Midbrain (tissue), 1 donor: ENCODE measurements at places on chromosomes 11 and 22.

- no peak for DNase-seq
These were observed 6.4 kb upstream of the BMAL1 start for GRCh38 chr11:13271060-13271693.

DNA sequence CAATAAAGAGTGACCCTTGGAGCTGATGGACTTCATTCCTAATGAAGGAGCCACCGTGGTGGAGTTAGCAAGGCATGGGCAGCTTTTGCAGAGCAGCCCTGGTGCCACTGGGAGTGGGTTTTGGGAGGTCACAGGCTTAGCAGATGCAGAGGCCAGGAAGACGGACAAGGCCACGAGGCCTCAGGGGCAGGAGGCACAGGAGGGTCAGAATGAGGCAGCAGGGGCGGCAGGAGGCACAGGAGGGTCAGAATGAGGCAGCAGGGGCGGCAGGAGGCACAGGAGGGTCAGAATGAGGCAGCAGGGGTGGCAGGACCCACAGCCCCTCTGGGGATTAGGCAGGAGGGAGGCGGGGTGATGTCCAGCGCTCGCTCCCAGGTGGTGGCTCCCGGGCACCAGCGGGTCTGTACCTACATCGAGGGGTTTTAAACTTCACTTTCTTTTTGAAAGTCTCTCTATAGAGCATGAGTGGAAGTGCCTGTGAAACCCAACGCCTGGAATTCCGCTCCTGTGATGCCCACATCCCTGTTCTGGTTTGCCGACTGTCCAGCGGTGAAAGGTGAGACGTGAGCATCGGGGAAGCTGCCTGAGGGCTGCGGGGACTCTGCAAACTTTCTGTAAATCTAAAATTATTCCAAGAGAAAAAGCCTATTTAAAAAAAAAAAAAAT lies 521.6 kb downstream of the BRD1 start:
- no peak for DNase-seq

- DNase-seq: no peak
These were observed 11.3 kb upstream of the ADORA2A start for GRCh38 chr22:24416095-24416494.

GRCh38 chr11:117819096-117820040 lies 5.2 kb downstream of the FXYD2 start:
- DNase-seq: peak; percentile 45

DNA sequence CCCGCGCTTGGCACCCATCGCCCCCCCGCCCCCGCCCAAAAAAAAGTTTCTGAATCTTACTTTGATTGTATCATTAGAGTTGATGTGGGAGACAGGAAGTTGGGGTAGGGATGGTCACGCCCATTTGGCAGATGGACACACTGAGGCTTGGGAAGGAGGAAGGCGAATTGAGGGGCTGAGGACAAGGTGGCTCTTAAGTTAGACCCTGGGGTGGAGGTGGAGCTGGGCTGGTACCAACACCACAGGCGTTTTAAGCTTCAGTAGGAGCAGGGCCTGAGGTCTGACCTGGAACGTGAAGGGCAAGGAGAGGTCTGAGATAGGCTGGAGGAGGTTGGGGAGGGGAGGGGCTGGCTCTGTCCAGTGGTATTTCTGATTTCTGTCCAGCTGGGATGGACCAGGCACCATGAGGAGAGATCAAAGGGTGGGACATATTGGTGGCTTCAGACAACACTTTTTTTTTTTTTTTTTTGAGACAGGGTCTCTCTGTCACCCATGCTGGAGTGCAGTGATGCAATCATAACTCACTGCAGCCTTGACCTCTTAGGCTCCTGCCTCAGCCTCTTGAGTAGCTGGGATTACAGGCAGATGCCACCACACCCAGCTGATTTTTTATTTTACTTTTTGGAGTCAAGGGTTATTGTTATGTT lies 799 bp upstream of the CDC42BPG start:
- no peak for DNase-seq

GRCh38 chr11:95231881-95232605 lies 1.0 kb upstream of the SESN3 start:
- peak; percentile 70 for DNase-seq

DNA sequence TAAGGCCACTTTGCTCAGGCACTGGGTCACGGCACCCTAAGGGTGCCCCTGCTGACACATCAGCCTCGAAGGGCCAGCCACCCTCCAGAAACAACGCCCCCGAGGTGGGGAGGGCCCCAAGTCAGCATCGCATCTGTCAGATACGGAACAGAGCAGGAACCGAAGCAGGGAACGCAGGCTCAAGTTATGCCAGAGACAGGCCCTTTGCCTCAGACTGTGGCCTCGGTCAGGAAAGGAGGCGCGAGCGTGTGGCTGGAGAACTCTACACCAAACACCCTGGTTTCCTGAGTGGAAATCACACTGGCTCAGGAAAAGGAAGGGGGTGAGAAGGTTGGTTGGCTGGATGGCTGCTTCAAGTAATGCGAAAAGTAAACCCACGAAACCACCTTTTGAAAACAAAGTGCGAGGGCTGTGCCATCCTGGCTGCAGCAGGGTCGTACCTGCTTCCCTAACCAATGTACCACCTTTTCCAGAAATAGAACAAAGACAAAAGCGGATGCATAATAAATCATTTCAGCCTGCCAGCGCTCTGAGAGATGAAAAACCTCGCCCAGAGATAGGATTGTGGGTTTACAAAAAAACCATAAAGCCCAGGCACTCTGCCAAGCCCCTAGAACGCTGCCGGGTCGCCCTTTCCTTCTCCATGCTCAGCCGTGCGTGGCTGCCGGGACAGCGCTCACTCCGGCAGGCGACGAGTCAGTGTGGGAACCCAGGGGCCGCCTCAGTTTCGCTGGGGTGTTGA lies 38.6 kb downstream of the TRMU start:
- no peak for DNase-seq

DNA sequence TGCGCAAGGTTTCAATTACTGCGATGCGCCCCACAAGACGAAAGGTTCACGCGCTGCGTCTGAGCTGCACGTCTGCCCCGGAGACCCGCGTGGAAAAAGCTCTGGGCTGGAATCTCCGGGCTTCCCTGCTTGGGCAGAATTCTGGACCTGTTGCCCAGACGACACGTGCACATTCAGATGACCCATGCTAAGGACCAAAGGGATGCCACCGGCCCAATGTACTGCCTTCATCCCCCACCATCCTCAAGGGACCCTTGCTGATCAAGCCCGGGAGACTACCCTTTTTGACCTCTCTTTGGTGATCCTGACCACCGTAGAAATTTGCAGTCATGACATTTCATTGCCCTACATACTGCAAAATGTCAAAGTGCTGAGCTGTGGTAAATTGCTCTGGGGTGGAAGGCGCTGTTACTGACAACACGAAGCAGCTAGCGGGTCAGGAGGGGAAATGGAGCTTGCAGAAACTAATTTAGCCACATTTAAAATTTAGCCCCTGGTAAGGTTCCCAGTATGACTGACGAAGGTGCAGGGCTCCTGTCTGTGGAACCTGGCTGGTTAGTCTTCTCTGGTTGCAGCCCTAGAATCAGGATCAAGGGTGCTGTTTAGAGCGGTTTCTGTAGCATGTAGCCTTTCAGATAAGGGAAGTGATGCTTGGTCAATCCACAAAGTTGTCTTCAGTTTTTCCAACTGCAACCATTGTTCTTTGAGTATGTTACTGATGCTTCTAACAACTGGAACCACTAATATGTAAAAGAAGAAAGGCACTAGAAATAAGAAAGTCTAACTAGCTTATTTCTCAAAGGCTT lies 81.9 kb downstream of the PRR5L start:
- no peak for DNase-seq

- no peak for DNase-seq
These were observed 54.1 kb upstream of the BDNF start for GRCh38 chr11:27754035-27755017.

DNA sequence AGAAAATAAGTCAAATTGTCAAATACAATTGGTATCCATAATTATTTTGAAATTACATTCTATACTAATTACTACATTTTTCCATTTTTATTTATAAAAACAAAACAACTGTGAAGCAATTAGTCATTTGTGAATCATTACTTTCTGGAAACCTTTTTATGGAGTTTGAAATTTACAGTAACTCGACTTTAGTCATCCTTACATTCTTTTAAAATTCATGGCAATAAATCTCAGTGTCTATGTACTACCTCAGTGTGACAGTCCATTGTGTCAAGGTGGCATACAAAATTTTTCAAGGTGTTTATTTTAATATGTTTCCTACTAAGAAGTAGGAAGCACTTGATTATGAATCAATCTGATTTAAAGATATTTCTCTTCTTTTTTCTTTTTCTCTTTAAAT lies 1949.4 kb upstream of the RAG2 start:
- DNase-seq: no peak

- DNase-seq: no peak
These were observed 227.7 kb upstream of the TENM4 start for GRCh38 chr11:79668575-79668974.

- no peak for DNase-seq
These were observed 84.3 kb downstream of the PHF21A start for GRCh38 chr11:46036969-46037368.

DNA sequence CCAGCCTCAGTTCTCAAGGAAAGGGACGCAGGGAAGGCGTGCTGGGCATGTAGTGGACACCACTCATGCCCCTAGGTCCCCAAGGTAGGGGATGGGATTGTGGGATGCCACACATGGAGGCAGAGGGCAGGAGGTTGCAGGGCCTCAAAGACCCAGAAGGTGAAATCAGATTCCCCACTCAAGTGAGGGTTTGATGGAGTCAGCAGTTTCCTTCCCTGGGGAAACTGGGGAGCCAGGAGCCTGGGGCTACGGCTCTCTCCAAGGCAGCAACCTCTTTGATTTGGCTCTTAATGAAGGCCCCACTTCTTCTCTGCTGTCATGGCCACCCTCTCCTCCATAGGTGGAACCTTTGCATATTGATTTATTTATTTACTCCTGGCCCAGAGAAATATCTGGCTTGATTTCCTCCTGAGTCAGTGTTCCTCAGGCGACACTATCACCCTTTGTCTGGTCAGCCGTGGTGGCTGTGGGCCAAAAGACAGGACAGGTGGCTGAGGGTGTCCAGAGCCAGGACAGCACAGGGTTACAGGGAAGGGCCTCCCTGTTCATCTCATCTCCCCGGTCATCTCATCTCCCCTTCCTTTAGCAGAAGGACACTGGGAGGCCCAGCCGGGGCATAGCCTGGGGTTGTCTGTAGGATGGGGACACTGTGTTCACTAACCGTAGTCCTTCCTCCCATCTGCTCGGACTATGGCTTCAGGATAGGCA lies 9.6 kb downstream of the GNAZ start:
- no peak for DNase-seq

DNA sequence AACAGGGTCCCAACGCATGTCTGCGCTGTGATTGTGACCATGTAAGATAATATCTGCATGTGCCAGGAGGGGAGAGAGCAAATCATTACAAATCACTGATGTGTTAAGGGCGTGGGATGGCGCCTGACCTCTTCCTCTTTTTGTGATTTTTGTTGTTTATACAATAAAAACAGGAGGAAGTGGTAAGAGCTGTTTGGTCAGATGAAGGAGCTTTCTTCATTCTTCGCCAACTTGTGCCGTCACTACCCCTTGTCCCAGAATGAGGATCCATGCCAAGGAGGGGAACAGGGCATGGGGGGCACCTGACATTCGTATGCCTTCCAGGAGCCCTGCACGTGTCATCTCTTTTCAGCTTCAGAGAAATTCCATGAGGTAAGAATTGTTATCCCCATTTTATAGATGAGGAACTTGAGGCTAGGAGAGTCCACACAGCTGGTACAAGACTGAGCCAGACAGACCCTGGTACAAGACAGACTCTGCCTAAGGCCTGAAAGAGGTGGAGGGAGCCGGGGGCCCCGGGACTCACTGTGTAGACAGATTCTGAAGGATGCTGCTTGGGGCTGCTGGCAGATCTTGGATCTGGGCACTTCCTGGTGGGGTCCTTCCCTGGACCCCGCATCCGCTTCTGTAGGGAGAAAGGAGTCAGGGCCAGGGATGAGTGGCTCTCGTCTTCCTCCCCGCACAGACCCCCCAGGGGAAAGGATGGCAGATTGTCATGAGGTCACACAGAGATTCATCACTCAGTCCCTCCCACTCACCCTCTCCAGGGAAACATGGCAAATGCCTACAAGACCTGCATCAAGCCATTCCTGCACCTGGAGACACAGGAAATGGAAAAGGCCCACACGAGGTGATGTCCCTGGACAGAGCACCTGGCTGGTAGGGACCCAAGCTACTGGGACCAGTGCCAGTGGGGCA lies 34.6 kb downstream of the NFAM1 start:
- DNase-seq: no peak

DNA sequence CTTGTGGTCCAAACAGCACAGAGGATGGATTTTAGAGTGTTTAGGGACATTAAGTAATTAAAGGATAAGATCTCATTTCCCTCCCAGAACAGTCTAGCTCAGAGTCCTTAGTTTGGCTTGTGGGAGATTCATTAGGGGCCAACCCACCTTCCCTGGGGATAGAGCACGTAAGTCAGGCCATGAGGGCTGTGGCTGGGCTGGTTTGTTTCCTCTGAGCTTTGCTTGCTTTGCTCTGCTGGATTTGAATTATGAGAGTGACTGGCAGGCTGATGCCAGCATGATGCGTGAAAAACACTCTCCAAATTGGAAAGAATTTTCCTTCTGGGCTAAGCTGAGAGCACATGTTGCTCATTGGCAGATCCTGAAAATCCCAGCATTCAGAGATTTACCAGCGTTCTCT lies 84.7 kb upstream of the HEPHL1 start:
- DNase-seq: peak; percentile 1

GRCh38 chr11:44348114-44348513 lies 38.2 kb upstream of the ALX4 start:
- no peak for DNase-seq

DNA sequence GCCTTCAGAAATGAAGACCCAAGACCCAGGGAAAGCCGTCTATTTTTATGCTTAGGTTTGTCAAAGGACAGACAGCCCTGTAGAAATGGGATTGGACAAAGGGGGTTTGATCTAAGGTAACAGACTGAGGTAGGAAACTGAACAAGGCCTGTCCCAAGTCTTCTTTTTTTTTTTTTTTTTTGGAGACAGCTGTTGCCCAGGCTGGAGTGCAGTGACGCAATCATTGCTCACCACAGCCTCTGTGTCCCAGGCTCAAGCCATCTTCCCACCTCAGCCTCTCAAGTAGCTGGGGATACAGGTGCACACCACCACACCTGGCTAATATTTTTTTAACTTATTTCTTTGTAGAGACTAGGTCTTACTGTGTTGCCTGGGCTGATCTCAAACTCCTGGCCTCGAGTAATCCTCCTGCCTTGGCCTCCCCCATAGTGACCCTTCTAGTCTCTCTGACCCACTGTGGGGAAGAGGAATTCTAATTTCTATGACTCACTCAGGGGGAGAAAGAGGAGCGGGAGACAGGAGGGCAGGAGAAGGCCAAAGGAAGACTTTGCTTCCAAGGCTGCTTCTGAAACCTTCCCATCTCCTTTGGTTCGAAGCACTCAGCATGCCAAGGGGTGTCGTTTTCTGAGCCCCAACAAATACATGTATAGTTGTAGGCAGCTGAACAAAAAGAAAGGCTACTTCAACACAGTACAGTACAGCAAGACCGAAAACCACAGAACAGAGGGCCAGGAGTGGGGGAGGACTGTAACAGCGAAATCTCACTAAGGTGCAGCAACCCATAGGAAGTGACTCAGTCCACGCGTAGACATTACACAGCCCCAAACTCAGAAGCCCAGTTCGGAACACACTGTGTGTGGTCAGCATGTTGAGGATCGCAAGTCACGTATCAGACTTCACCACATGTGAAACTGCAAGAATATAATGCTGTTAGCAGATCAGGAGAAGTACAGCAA lies 872 bp downstream of the TMA7B start:
- DNase-seq: no peak
